GM23248 (cell line): ENCODE measurements at places on chromosomes 12 and 14. TPM values are rescaled to one million over a fixed set of nuclear protein-coding genes. Genes with fewer than 3 reads are reported as not detected.

The KRT72 gene
- total RNA-seq, result not detected in 2 replicates

The CLEC1A gene
- total RNA-seq, result not detected in 2 replicates

The HOXC11 gene
- total RNA-seq, result not detected in 2 replicates

The NEK9 gene
- total RNA-seq, result 27.6 and 41.0 TPM in 2 replicates

The TMTC1 gene
- 20.5 and 25.3 TPM in 2 replicates for total RNA-seq

The DPPA3 gene
- not detected in 2 replicates for total RNA-seq

The SLC6A13 gene
- total RNA-seq, result not detected in 2 replicates
